ENCODE measurements at places on chromosomes 12 and 14.

- no peak for DNase-seq
Observed at GRCh38 chr14:74573421-74574089, 38.5 kb downstream of the LTBP2 start.

GRCh38 chr12:94139816-94140215, 8.6 kb upstream of the PLXNC1 start:
- DNase-seq, result no peak

DNA sequence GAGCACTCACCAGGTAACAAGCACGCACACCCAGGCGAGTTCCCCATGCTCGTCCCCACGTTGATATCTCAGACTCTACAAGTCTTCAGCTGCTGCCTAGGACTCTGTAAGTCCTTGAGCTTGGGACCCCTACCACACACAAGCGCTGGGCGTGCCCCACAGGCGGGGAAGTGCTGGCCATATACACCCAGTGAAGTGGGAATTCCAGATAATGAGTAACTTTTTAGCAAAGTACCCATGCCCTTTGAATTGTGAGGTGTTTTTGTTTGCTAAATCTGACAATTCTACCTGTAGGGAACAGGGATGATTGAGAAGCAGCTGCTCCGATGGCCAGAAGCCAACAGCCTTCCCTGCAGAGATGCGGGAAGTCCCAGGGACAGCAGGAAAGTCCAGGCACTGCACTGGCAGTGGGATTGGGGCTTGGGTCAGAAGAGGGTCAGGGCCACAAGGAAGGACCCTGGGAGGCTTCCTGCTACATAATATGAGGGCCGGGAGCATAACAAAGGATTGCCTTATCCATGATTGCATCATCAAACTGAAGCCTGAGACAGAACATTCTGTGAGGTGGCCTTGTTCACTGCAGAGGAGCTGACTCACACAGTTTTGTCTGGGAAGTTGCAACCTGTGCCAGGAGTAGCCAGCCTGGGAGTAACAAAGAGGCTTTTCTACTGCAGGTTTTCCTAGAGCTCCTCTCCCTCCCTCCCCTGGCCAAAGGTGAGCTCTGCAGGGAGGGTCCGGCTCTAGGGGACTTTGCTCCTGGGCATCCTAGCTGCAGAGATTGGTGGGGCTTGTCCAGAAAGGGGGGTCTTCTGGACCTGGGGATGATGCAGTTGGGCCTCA, 13.2 kb upstream of the SERPINA3 start:
- DNase-seq, result no peak

DNA sequence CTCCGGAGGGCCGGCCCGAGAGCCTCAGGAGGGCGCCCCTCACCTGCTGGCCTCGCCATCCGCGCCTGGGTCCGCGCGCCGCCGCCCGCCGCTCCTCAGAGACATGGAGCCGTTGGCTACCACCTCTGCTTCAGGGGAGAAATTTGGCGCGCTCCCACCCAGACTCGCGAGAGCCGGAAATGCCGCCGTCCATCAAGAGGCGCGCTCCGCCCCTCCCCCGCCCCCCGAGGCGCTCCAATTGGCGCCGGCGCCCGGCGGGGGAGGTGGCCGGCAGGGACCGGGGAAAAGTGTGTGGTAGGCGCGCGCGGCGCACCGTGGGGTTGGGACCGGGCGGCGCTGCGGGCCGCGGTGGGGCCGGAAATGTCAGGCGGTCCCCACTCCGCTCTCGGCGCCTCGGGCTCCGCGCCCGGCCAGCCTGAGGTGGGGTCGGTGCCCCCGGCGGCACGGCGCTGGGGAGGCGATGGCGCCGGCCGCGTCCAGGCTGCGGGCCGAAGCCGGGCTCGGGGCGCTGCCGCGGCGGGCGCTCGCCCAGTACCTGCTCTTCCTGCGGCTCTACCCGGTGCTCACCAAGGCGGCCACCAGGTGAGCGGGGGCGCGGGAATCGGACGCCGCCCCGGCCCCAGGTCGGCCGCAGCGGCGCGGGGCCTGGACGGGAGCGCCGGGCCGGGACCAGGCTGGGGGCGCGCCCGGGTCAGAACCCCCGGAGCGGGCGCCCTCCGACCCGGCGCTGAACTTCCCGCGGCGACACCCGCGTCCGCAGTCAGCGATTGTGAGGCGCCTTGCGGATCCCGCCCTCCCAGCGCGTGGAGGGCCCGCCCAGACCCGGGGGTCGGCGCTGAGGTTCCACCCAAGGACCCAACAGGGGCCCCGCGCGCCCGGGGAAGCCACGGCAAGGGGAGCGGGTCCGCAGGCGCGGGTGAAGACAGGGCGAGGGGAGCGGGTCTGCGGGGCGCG, at the start of the genes POLE and PXMP2:
POLE (minus strand) TSS at position 132 of the 954 bp plus-strand sequence; CDS start at position 105, 27 bp downstream.
PXMP2 (plus strand) TSS at position 377 of the 954 bp plus-strand sequence; CDS start at position 461, 84 bp downstream.
- DNase-seq, result peak; percentile 93

- no peak for DNase-seq
Observed at GRCh38 chr12:122308811-122309210, 42.5 kb upstream of the VPS33A start.

DNA sequence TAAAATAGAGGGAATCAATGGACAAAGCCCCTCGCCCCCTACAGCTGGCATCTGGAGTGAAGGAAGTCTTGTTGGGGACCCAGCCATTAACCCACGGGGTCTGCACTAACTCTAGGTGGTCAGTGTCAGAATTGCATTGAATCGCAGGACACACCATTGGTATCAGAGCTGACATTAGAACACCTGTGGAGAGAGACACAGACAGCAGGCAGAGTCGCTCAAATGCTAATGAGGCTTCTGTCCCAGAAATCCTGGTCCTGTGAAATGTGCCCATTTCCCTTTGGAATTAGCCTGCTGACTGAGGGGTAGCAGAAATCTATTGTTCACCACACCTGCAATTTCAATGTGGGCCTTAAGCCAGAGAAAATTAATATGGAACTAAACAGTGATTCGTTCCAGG, 33.0 kb downstream of the TMEM132D start:
- DNase-seq, result no peak

DNA sequence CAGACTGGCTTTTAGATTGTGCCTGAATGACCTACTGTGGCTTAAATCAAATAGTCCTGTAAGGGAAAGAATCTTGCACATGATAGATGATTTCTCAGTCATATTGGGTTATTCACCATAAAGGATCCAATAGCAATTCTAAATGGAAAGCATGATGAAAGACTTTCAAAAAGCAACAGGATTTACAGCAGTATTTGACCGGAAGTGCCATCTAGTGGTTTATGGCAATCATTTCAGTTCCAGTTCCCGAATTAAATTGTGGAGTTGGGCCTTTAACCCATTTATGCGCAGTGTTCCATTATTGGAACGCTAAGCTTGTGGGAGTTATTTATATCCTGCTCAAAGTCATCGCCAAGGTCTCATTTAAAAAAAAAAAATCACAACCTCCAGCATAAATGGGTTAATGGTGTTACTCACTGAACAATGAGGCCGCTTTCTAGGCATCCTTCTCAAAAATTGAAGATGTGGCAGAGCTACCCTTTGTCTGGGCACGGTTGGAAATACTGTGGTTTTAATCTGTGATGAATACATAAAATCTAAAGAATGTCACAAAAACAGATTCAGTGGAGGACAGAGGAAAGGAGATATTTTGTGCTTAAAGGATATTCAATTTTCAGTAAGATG, 60.8 kb upstream of the REP15 start:
- DNase-seq, result no peak

GRCh38 chr14:103158688-103159087, 35.4 kb downstream of the TNFAIP2 start:
- DNase-seq, result no peak

- no peak for DNase-seq
Observed at GRCh38 chr12:912466-913235, 36.8 kb downstream of the RAD52 start.

DNA sequence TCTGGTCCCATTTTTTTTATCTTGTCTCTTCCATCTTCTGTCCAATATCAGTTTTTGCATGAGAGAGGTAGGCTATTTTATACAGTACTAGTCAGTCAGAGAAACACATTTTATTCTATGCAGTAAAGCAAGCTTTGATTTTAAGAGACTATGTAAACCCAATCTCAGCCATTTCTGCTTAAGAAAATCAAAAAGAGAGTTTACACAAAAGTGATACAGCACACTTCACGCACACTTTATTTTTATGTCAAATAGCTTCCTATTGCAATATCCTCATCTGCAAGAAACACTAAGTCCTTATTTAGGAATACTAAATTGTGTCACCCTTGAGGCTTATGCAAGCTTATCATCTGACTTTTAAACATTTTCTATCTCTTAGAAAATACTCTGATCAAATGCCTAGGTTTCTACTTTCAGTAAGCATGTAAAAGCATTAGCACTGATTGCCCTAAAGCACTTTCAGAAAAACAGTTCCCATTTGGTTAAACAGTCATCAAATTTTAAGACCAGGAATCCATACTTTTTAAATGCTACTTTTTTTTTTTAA, 78.3 kb downstream of the MED13L start:
- no peak for DNase-seq

- no peak for DNase-seq
Observed at GRCh38 chr12:127984386-127985055, 282.4 kb upstream of the TMEM132C start.

GRCh38 chr12:14356147-14356546, 9.3 kb upstream of the ATF7IP start:
- no peak for DNase-seq

DNA sequence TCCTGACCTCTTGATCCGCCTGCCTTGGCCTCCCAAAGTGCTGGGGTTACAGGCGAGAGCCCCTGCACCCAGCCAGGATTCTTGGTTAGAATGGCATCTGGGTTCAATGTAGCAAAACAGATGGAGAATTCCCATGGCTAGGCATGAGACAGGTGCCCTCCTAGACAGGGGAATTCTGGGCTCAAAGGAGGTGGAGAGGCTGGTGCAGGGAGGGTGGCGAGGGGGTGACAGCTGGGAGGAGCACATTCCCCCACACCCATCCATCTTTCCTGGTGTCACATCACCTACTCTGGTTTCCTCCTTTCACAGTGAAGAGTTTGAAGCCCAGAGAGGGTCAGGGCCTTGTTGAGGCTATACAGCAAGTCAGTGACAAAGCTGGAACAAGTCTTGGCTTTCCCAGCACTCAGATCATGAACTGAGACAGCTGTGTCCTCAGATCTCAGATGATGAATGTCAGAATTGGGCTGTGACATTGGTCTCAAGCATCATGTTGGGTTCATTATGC, 2.8 kb downstream of the SERPINA1 start:
- DNase-seq, result no peak

- no peak for DNase-seq
Observed at GRCh38 chr12:39935839-39936238, 170.0 kb downstream of the SLC2A13 start.

DNA sequence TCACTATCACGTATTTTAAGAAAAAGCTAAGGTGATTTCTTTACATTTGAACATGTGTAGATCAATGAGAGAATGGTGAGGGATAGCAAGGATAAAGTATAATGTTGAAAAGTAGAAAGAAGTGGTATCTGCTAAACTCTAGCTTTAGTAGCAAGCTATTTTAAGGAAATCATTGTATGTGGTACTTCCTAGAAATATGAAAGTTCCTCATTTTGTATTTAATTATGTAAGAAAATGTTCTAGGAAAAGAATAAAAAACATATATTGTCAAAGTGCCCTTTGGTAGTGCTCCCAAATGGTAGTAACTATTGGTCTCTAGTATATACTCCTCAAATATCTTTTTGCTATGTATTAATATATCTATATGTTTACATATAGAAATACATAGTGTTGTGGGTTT, 35.7 kb downstream of the RAB21 start:
- no peak for DNase-seq

- peak; percentile 92 for DNase-seq
Observed at GRCh38 chr12:6532051-6532926, 2.0 kb upstream of the GAPDH start.

GRCh38 chr12:50599366-50600095, 94.7 kb downstream of the DIP2B start:
- DNase-seq, result no peak
